ENCODE measurements at places on chromosomes 6 and 20.

DNA sequence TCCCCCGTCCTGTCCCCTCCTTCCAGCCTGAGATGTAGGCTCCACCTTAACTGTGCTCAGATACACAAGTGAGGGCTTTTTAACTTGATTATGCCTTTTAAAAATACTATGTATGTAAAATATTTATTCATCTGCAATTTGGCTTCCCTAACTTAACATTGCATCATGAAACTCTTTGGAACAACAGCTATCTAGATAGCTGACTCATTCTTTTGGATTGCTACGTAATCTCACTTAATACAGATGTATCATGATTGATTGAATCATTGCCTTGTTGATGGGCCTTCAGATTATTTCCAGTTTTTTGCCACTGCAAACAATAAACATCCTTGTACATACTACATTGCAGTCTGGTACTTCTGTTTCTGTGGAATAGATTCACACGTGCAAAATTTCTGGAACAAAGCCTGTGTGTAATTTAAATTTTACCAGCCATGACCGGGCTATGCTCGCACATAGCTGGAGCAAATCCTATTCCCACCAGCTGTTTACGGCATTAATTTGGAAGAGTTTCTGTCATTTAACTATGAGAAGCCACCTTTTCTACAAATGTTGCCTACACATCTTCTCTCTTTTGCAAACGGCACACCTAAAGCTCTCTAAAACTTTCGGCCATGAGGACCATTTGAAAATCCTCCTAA lies 6.5 kb downstream of the PRND start:
- no peak for DNase-seq

DNA sequence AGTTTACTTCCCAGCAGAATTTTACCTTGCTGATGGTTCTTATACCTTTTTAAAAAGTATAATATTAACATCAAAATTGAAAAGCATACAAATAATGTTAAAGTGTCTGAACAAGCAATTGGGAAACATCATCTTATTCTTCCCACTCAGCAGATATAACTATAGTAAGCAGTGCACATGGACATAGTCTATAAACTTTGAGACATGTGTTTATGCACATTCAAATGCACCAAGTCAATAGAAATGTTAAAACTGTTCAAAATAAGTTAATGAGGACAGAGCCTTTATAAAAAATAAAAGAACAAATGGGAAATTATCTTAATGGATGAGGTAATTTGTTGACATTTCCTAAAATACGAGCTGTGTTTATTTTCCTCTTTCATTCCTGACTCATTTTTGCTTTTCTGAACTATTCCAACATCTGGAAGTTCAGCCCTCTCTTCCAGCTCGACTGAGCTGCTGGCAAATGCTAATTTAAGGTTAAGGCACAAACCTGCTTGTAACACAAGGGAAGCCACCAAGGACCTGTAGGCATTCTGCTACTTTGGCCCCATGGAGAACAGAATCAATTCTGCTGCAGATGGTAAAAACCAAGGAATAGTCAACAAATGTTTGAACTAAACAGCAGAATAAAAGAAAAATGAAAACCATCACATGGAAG lies 110.3 kb upstream of the MAP3K4 start:
- DNase-seq, result no peak

- DNase-seq, result no peak
These were observed 190.3 kb upstream of the SLC24A3 start for GRCh38 chr20:19022118-19022575.

DNA sequence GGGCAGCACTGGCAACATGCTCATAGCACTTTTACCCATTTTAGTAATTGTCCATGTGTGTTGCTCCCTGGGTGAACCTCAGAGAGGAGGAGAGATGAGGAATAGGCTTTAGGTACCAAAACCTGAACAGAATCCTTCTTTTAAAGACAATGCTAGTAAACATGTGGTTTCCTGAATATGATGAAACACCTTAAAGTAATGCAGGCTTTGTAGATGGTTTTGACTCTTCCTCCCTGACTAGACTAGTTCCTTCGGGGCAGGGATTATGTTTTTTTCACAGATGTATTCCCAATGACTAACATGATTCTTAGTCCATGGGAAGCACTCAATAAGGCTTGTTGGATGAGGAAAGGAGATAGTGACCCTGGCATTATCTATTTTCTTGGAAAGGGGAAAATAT lies 367.6 kb upstream of the JAG1 start:
- DNase-seq, result no peak

- no peak for DNase-seq
These were observed 590 bp downstream of the RNF217 start for GRCh38 chr6:124962639-124963415.

All from NB4 (cell line).